ENCODE measurements at places on chromosomes 2 and 18. TPM values are rescaled to one million over a fixed set of nuclear protein-coding genes. Genes with fewer than 3 reads are reported as not detected.

Gene SLC9A4
- total RNA-seq, result 0.09 TPM

Gene SAG
- total RNA-seq, result 0.05 TPM

Gene DNMT3A
- total RNA-seq, result 91.3 TPM

Gene RAMP1
- 13.1 TPM for total RNA-seq

Gene SP9
- total RNA-seq, result not detected

Gene COL3A1
- 0.43 TPM for total RNA-seq

DNA sequence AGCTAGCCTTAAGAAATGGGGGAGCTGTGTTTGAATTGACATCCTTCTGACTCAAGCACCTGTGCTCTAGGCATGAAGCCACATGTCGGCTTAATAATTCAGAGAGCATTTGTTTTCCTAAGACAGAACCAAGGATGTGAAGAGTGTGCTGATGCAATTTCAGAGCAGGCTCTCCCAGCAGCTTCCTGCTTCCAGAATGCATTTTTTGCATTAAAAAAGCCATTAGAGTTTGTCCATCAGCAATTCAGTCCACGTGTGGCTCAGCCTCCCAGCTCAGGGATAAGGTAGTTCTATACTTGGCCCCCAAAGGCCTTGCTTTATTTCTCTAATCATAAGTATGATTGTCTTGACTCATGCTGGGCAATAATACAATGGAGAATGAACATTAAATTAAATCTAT, 37.7 kb downstream of the DOCK10 start:
- no peak for DNase-seq

- DNase-seq, result no peak
Measured at GRCh38 chr2:161604901-161605300, 19.3 kb upstream of the SLC4A10 start.

DNA sequence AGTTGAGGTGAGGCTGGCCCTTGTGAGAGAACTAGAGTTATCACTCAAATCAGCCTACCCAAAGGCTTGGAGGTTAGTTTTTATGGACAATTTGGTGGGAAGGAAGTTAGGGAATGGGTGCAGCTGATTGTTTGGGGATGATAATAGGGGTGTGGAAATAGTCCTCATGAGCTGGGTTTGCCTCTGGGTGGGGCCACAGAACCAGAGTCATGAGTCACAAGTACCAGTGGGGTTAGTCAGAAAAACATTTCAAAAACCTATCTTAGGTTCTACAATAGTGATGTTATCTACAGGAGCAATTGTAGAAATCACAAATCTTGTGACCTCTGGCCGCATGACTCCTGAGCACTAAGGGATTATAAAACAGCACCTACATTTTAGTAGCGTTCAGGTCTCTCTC, 630.1 kb upstream of the PIK3C3 start:
- DNase-seq, result no peak

DNA sequence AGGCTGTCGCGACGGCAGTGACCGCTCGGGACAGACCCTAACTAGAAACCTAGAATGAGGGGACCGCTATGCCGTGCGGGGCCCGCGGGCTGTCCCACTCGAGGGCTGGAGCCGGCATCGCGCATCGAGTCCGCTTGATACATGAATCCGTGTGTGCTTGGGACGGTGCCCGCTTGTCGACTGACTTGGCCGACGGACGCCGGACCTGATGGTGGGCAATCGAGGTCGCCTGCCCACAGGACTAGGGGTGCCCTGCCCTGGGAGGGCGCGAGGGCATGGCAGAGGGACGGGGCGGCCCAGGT, 749 bp upstream of the PTMA start:
- DNase-seq, result peak; percentile 61

GRCh38 chr18:56329536-56329935, 308.9 kb downstream of the TXNL1 start:
- DNase-seq, result no peak

DNA sequence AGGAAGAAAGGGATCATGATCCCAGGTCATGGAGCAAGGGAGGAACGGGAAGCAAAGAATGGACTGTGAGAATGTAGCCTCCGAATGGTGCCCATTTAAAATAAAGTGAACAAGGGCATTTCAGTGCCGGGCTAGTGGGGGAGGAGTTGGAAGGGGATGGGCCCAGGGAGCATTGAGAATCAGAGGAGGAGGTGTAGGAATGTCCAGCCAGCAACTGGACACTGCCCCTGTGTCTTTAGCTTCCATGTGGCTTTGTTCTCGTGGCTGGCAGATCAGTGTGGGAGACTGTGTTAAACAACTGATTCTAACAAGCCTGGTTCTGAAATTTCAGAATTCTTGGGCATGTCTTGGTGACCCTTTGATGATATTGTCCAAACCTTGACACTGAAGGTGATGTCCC, 1.4 kb upstream of the RNF103 start:
- DNase-seq, result no peak

DNA sequence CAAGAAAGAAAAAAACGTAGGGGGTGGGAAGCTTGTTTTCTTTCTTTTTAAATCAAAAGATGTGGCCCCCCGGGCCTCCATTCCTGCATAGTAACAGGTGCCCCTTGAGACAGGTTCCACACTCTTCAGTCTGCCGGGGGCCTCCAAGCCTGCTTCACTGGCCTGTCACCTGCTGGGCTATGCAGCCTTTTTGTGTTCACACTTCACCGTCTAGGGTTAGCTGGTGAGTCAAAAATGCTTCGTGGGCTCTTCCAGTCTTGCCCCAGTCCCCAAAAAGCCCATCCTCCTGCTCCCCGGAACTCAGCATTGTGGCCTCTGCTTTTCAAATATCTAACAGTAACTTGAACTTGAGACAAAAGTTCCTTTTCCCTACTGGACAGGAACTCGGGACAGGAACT, 67.9 kb downstream of the POLR1A start:
- no peak for DNase-seq

GRCh38 chr2:144137272-144137671, 382.6 kb downstream of the ZEB2 start:
- DNase-seq, result no peak

DNA sequence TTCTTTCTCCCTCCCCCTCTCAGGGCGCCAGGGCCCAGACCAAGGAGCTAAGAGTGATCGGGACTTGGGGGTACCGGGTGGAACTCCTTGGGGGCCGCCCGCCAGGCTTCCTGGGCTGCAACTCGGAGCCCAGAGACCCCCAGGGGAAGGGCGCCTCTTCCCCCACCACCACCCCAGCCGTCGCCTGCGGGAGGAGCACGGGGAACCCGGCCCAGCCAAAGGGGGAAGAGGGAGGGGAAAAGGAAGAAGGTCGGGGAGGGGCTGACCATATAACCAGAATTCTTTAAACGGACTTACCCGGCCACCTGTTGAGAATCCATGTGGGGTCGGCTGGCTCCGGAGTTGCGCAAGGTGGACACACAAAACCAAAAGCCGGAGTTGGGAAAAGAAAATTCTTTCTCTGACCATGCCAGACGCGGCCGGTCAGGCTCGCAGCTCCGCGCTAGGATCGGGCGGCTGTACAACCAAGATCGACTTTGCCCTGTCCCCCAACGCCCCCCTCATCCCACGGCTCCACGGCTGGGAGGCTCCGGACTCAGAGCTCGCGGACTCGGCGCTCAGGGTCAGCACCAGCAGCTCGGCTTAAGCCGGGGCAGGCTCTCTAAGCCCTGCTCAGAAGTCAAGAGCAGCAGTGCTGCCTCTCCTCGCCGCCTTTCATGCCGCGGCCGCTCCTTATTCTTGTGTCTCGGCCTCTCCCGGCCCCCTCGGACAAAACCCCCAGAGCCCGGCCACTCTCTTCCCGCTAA, 6.3 kb upstream of the SIX3 start:
- DNase-seq, result no peak

DNA sequence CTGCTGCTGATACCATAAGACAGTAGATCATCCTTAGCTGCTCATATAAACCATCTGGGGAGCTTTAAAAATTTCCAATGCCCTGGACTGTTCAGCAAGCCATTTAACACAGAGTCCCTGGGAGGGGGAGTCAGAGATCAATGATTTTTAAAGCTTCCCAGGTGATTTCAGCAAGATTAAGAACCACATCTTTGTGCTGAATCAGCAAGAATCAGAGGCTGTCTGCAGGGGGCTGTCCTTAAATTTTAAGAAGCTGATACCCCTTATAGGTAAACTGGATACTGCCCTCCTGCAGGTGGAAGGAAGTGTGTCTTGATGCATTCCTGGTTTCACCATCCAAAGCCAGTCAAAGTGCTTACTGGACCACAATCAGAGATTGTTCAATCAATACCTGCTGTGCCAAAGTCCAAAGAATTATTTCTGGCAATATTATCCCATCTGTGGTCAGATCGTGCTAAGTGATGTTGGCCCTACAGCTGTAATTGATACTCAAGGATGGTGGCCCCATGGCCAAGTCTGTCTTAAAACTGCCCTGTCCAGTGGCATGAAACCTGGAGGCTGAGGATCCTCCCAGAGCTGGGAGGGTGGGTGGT, 72.2 kb downstream of the BCL2L11 start:
- DNase-seq, result no peak

DNA sequence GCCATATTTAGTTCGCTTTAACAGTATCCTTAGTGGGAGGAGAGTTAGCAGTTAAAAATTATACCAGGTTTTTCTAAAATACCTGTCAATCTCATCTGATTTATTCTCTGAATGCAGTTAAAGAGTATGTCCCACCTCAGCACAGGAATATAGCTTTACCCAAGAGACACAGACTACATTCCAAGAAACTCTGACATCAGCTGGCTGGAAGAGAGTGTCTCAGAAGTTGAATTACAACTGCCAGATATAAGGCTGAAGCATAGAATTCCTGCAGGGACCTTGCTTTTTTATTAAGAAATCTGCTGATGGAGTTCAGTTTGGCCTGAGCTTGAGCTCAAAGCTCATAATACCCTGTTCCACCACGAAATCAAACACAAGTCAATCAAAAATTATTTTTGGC, 25.4 kb upstream of the CNTNAP5 start:
- DNase-seq, result no peak
